RCC 7860 (cell line): ENCODE measurements at places on chromosomes 12 and 14.

DNA sequence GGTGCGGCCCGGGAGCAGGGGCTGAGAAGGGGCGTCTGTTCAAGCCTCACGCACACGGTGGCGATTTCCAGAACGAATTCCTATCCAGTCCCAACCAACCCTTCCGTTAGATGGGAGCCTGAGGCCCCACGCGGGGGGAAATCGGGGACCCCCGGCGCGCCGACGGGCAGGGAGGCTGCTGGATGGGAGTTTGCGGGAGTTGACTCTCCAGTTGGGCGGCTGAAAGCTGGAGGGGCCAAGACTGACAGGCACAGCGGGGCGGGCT is 9.8 kb downstream of the EXOC3L4 start:
- DNase-seq: no peak

- no peak for DNase-seq
Measured at GRCh38 chr12:58301038-58301729, 359.8 kb downstream of the ATP23 start.

DNA sequence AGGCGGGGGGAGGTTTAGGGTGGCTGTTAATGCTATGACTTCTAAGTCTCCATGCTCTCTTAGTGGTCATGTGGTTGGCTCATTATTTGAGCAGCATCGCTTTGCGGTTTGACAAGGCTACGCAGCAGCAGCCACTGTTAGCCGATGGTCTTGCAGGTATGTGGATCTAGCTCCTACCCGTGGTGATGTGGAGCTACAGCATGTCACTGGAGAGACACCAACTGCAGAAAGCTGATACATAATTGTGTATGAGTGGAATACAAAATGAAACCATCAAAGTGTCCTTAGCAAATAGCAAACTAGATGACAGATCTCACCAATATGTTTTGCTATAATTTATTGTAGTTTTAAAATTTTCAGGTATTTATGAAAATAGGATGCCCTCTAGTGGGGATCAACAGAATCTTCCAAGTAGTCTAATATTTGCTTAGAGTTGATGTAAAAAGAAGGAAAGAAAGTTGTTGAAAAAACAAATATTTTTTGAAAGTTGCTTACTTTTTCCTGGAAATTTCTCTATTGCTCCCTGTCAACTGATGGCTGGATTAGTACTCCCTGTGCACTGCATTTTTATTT is 94.9 kb downstream of the NAV3 start:
- peak; percentile 71 for DNase-seq

DNA sequence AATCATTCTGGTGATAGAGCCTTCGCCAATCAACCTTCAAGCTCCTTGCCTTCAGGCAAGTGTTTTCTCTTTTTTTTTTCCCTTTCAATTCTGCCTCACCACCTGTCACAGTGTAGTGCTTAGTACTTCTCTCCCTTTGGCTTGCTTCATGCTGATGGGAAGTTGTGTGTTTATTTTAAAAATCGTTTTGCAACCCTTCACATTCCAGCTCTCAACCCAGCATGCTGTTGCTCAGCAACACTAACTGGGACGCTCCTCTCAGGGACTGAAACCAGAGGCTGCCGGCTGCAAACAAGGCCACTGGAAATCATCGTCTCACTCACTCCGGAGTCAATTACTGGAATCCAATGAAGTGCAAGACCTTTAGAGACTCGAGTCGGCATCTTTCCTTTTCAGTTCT is 342.7 kb downstream of the PRKD1 start:
- no peak for DNase-seq

- no peak for DNase-seq
Measured at GRCh38 chr12:113610698-113611097, 139.0 kb upstream of the LHX5 start.

DNA sequence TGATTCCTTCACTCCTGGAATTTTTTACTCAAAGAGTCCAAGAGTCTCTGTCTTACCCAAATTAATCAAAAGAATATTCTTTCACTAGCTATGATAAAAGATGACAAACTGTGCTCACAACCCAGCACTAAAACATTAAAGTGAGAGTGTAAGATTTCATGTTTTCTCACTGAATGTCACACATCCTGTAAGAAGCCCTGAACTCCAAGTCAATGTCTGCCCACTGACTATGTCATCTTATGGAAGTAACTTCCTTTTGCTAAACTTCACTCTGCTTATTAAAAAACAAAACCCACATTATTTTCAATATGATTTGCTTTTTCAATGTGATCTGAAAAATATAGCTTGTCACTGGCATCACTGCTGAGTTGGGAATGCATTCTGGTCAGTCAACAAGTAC is 15.6 kb downstream of the SPRING1 start:
- no peak for DNase-seq

DNA sequence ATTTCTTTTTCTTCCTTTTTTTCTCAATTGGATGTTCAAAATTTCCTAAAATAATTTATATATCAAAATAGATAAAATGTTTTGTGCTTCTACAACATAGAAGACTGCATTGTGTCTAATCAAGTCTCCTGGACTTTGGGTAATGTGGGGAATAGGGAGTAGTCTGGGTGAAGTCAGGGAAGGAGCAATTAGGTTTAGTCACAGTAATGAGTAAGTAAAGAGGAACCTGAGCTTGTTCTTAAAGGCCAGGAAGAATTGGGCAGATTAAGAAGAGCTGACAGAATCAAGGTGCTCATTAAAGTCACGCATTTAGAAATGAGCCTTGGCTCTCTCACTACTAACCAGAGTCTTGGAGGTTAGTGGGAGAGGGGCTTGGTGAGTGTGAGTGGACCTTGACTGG is 233.3 kb upstream of the SSTR1 start:
- DNase-seq: no peak

GRCh38 chr12:12539028-12539810 is 23.4 kb downstream of the DUSP16 start:
- no peak for DNase-seq

DNA sequence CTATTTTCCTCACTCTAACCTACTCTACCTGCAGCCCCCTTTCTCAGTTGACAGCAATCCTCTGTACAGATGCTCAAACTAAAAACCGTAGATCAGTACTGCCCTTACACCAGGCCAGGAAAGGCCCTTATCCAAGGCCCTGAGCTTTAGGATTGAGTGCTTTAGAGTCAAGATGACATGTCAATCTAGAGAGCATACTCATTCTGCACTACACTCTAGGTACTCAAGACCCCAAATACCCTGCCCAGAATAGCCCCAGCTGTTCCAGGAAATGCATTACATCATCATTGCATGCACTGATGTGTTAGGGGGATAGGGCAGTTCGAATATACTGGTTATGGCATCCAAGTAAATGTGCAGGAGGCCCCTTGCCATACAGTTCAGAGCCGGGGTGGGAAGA is 3.5 kb upstream of the PHLDA1 start:
- DNase-seq: no peak

DNA sequence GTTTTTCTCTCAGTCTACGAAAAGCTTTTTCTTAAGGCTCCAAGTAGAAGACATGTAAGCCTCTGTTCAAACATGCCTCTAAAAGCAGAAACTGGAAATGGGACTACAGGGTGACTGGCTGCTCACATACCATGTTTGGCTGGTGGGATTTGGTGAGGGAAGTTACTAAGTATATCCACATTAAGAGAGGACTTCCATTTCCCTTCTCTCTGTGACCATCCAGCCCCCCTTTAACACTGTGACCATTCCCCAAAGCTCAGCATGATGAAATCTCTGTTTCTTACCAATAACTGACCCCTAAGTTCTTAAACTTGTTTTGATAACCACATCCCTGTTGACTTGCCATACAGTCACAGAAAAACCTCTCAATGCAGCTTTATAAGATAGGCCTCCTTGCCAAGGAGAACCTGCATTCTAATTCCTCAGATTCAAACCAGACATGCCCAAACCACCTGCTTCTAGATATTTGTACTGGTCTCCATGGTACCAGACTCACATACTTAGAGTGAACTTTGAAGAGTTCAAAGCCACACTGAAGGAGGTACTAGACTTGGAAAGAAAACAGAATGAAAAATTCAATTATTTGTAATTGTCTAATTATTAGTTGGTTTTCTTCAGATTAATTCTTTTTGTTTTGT is 102.2 kb downstream of the VEZT start:
- DNase-seq: no peak
